GM23338 (cell line): ENCODE measurements at places on chromosomes 5 and 9. TPM values are rescaled to one million over a fixed set of nuclear protein-coding genes. Genes with fewer than 3 reads are reported as not detected.
A peak's percentile ranks its signal among the peaks of the same experiment; 100 is the strongest.

ADAMTS6 gene
- 1.0 and 2.0 TPM in 2 replicates for total RNA-seq

- peak; percentile 77 for DNase-seq
These were observed 70.5 kb downstream of the PIK3R1 start for GRCh38 chr5:68285851-68286611.

DNA sequence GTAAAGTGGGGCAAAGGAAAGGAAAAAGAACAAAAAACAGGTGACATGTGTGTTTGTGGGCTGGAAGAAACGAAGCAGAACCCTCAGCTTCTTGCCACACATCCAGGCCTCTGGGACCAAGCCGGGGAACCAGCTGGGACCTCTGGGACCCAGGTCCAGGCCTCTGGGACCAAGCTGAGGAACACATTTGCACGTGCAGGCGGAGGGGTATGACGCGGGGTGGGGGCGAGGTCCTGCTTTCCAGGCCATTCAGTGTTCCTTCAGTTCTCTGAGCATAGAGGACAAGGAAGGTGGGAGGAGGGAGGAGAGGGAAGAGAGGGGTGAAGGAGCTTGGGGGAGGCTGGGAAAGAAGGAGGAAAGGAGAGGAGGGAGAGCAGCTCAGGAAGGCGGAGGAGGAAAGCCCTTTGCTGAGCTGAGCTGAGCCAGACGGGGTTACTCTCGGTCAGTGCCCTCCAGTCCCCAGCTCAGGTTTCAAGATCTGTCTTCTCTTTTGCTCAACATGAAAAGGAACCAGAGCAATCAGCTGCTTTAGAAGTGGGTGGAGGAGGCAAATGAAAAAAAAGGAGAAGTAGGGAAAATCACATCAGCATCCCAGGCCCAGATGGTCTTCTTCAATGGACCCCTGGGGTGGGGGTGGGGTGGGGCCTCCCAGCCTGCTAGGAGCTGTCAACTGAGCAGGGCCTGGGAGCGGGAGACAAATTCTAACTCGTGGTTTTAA is 59.1 kb downstream of the ABCA1 start:
- DNase-seq, result peak; percentile 91

GRCh38 chr9:16661816-16662215 is 208.7 kb downstream of the BNC2 start:
- no peak for DNase-seq

DNA sequence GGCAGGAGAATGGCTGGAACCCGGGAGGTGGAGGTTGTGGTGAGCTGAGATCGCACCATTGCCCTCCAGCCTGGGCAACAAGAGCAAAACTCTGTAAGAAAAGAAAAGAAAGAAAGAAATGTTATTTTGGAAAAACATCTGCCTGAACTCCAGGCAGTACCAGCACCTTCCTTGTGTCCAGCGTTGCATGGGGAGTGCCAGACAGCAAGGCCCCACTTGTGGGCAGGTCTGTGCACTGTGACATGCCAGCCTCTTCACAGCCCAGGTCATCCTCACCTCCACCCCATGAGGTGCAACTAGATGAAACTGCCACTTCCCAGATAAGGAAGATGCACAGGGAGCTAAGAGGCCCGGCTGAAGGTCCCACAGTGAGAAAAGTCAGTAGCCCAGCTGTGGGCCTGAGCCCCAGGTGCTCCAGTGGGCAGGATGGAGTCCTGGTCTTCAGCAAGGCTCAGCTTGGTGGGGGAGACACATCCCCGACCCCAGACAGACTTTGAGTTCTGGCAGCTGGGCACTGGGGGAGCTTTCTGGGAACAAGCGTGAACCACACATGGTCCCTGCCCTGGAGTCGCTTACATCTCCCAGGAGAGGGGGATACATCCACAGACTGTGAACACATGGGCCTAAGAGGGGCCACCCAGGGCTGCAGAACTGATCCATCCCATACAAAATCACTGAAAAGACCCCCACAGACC is 146.9 kb upstream of the IER5L start:
- no peak for DNase-seq

MSMP gene
- total RNA-seq, result not detected in 2 replicates

DNA sequence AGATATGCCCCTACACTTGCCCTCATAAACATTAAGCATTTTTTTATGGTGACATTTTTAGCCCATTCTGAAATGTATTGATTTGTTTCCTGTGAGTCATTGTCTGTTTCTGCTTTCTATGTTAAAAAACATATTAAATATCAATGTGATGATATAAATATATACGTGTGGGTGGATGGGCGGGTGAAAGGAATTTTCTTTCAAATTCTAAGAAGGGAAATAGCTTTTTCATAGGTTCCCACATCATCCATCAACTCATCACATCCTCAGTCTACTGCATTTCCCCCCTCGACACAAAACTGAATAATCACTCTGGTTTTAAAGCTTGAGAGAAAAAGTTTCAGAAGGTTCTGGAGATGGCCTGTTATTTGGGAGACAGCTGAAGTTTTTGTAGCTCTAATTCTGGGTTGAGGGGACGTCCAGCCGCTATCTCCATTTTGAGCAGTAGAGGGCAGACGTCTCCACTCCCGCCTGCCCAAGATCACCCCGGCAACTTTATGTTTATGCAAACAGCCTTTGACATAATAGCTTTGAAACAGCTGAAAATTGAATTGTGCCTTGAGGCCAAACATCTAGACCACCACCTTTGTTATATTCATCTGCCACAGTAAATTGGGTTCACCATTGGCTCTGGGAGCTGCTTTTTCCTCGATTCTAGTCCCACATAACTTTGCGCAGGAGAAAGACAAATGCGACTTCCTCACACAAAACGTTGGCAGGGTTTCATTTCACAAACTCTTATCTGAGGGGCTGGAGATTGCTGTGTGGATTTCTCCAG is 216.2 kb upstream of the CLINT1 start:
- peak; percentile 81 for DNase-seq
